NCI-H460 (cell line): ENCODE measurements at places on chromosomes 5 and 9. TPM values are rescaled to one million over a fixed set of nuclear protein-coding genes. Genes with fewer than 3 reads are reported as not detected.

SPATA31E1 gene
- not detected in 2 replicates for total RNA-seq

- DNase-seq, result no peak
These were observed 10.9 kb upstream of the ZNF366 start for GRCh38 chr5:72518001-72518683.

AGXT2 gene
- total RNA-seq, result not detected in 2 replicates

- DNase-seq, result no peak
These were observed 511.1 kb downstream of the DIRAS2 start for GRCh38 chr9:90131568-90131967.

DNA sequence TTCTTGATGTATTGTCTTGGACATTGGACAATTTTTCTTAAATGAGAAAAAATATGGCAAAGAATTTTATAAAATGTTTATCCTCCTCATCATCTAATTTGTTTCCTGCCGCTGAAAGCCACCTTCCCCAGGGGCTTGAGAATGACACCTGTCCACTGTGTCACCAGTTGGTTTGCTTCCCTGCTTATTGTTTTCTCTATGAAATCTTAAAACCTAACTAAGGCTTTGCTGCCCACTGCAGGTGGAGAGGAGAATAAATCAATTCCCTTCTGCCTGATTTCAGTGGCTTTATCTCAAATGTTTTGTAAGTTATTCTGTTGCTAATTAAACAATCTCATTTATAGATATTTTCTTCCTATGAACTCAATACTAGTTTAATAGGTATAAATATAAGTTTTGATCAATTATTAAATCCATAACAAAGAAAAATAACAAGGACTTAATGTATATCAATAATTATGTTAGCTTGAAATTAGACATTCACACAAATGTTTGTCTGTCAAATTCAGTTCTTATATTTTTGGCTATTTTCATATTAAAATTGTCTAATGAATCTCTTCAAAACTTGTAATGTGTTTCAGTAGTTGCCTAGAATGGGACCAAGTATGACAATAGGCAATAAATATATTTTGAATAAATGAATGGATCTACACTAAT is 822.5 kb downstream of the PTPRD start:
- DNase-seq, result peak; percentile 46

GRCh38 chr5:160384681-160385080 is 14.3 kb upstream of the C1QTNF2 start:
- no peak for DNase-seq

DHFR gene
- 19.5 and 23.0 TPM in 2 replicates for total RNA-seq

- no peak for DNase-seq
These were observed 74.9 kb upstream of the GAS1 start for GRCh38 chr9:87022178-87022577.

DNA sequence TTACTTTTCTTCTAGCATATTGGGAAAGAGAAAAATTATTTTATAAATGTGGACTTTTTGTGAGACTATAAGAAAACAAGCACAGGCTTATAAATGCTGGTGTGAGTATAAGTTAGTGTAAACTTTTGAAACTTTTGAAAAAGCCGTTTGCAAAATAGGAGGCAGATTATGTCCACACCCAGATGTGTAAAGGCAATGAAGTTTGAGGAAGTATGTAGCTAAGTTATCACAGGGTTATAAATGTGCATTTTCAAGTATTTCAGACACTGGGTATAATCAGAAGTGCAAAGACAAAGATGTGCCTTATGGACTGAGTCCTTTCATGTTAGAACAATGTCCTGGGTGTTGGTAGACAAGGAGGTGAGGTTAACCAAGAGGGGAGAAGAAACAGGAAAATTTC is 85.5 kb downstream of the ANXA1 start:
- no peak for DNase-seq

GRCh38 chr5:72151169-72151568 is 43.9 kb downstream of the MAP1B start:
- DNase-seq, result no peak

ABITRAM gene
- 18.0 and 23.3 TPM in 2 replicates for total RNA-seq

DNA sequence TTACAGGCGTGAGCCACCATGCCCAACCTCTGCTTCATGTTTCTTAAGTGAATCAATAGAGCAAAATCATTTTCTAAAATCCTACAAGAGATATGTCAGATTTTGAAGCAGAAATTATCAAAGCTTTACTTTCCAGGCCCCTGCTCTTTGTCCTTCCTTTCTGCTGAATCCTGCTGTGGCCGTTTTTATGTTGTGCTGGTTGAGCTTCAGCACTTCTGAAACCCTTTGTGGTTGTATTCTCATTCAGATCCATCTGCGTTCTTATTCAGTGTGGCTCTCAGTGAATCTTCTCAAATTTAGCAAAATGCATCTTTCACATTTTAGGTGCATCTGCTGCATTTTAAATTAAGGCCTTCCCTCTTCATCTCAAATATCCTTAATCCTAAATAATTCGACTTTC is 26.0 kb downstream of the JMY start:
- DNase-seq, result no peak

- peak; percentile 78 for DNase-seq
These were observed 63.7 kb upstream of the PPP2CA start for GRCh38 chr5:134289509-134290113.

DNA sequence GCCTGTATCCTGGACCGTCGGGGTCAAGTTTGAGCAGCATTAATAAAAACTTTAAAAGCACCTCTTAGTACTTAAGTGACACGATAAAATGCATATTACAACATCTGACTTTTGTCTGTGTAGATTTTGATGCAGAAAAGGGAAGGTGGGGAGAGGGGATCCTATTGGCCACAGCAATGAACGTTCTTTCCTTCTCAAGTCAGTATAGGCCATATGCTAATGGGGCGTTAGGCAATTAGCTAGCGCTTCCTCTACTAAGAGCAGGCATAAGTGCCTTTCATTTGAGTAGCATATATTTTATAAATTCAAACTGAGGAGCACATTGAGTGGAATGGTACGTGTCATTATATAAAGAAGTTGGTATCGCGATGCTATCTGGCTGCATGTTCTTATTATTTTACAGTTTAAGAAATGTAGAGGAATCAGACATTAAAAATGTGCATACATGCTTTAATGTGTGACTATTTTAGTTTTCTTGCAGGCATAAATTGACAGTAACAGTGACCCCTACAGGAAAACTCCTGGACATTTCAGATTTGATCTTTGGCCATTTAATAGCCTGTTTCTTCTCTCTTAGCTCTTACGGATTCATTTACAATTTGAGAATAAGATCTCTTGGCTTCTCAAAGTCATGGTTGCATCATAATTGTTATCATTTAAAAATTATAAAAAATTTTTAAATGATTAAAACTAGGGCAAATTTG is 1.1 kb upstream of the GNA14 start:
- DNase-seq, result peak; percentile 3

- peak; percentile 26 for DNase-seq
These were observed 21.3 kb downstream of the NREP start for GRCh38 chr5:111735583-111736270.

DNA sequence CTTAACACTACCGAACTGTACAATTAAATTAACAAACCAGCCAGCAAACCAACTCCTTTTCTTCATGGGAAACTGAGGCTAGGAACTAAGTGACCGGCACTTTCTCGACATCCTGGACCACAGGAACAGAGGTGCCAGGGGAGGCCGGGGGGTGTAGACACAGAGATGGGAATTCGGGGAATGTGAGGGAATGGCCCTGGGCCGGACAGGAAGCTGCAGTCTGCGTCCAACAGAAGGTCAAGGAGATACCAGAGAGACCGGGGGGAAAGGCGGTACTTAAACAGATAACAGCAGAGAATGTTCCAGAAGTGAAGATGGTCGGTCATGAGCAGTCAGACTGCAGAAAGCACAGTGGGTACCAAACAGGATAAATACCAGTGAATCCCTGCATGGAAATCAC is 40.3 kb downstream of the DBH start:
- no peak for DNase-seq

- DNase-seq, result no peak
These were observed 38.9 kb downstream of the SLC22A5 start for GRCh38 chr5:132408456-132408855.
